ENCODE measurements at places on chromosomes 5 and 9.
A peak's percentile ranks its signal among the peaks of the same experiment; 100 is the strongest.

DNA sequence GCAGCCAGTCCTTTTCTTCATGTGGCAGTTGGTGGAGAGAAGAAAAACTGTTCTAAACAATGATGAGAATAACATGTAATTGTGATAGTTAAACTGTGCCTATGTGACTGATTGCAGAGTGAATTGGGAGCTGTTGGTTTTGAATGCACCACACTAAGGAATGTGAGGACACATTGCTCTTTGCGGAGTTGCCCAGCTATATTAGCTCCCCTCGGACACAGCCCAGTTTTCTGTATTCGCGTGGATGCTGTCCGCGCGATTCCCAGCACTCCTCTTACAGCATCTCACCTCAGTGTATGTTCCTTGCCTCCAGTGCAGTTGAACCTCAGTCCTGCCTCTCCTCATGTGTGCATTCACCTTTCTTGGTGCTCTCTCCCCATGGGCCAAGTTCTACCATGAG is 32.2 kb downstream of the TGFBI start:
- no peak for DNase-seq

DNA sequence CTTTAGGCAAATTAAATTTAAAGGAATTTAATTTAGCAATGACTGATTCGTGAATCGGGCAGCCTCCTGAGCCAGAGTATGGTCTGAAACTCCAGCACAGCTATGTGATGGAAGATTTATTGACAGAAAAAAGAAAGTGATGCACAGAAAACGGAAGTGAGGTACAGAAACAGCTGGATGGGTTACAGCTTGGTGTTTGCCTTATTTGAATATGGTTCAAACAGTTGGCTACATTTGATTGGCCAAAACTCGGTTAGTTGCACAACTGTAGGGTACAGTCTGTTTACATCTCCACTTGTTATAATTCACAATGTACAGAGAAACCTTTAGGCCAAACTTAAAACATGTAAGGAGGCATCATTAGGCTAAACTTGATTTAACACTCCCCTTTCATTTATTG is 1716.1 kb upstream of the C9orf72 start:
- DNase-seq: no peak

DNA sequence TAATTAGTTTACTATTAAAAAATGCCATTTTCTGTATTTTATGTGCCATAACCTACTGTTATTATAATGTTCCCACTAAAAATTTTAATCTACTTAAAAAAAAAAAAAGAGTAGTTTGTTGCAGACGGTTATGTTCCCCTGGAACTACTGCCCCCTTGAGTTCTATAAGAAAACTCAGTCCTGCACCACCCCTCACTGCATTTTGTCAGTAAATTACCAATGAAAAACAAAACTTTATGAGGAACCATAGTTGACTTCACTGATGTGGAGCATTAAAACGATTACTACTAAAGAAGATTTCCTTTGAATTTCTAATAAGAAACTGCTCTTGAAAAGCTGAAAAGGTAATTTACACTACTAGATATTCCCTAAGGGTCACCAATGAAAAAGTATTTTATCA is 288.7 kb downstream of the FBXL17 start:
- DNase-seq: peak; percentile 33

- DNase-seq: no peak
Measured at GRCh38 chr9:37550781-37551180, 25.4 kb downstream of the FBXO10 start.

DNA sequence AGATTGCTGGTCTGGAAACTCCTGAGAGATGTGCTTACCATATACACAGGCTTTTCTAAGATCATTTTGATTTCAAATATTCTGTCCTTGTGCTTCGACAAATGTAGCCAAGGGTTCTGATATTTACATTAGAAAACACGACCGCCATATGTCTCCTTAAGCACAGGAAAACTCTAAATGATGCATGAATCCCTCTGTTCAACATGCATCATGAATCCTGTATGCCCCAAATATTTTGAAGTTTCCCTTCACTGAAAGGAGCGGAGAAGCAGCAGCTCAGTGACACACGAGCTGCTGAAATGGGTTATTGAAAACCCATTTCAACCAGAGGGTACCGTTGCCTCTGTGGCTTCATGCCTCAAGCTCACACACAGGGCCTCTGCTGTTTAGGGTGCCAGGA is 74.4 kb downstream of the NREP start:
- no peak for DNase-seq

DNA sequence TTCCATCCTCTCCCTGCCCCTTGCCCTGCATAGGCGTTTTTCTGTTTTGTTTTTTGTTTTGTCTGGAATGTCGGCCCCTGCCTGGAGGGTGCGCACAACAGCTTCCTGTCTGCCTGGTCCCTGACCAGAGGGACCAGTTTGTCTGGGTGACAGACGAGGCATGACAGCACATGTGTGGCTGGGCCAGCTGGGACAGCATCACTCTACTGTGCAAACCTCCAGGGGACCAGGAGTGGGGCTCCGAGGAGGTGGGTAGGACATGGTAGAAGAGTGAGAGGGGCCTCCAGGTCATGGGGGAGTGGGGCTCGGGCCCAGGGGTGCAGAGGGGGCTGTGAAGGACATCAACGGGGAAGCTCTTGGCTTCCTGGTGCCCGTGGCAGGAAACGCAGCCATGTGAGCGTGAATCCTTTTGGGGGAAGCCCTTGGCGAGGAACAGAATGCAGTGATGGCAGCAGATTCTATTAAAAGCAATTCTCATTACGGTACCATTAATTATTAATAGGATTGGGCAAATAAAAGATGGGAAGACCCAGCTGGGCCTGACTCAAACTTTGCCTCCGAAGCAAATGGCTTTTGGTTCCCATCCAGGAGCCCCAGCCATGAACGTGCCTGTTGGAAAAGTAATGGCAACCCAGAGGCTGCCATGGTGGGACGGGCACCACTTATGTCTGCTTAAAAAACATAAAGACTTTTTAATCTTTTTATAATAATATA is 184.4 kb upstream of the IER5L start:
- no peak for DNase-seq

Data from AML-193 (cell line).